ENCODE measurements at places on chromosomes 4 and X.
A peak's percentile ranks its signal among the peaks of the same experiment; 100 is the strongest.

- DNase-seq, result no peak
These were observed 44.3 kb downstream of the TASL start for GRCh38 chrX:30533266-30533665.

DNA sequence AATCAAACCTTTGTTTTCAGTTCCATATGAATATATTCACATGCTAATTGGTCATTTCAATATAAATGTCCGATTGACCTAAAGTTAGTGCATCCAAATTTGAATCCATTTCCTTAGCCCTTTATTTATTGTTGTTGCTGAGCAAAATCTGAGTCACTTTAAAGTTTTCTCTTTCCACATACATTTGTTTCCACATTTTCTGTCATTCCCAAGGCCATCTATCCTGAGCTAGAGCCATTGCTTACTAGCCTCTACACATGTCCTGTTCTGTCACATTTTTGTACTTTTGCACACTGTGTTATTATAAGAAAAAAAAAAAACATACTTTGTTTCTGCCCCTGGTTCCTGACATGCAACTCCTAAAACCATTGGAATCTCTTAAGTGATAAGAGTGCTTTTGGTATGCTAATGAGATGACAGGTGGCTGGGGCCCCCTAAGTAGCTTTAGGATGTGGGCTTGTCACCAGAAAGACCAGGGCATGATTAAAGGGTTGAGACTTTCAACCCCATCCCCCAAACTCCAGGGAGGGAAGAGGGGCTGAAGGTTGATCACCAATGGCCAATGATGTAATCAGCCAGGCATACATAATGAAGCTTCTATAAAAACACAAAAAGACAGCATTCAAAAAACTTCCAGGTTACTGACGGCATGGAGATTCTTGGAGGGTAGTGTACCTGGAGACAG lies 353.3 kb upstream of the MAGEB16 start:
- DNase-seq, result no peak

DNA sequence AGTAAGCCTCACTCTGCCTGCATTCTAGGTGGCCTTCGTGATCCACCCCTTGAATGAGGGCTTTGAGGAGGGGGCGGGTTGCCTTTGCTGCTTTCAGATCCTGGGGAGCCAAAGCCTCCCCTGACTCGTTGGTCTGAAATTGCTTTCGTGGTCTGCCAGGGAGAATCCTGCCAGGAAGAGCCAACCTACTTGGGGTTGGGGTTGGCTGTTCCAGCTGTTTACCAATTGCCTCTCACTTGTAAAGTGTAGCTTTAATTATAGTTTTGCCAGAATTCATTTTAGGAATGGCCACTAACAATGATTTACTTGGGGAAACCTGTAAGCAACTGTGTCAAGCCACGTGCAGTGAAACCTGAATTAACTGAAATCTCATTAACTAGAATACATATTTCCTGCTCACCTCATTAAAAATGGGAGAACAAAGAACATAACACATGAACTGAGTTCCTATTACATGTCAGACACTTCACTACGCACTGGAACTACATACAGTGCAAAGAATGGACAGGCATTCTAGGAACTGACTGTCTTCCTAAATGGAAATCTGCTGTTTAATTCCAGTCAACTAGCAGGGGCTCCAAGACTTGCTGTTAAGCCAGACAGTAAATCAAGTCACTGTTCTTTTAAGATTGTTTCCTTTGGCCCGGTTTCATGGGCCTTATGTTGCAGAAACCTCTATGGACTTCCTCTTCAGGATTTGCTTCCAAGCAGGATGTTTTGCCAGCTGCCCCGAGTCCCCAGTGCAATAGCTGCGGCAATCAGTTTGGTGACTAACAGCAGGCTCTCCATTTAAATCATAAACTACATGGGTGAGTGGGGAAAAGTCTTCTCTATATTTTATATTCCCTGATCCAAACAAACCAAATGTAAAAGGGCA lies 16.4 kb upstream of the NKRF start:
- no peak for DNase-seq

DNA sequence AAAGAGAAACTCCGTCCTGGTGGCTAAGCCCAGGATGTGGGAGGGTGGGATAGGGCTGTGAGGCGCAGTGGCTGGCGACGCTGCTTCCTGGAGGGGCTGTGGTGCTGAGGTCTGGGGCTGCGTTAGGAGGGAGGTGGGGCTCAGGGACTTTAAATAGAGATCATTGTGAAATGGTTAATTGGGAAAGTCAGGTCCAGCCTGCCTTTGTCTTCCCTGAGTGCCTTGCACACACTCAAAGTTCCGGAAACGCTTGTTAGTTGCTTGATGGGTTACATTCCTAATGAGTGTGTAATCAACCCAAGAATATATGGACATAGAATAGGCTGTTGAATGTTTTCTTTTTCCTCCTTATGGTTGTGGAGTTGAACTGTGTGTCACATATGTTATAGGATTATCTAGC lies 55.7 kb upstream of the CLDN34 start:
- no peak for DNase-seq

GRCh38 chrX:121831601-121832000 lies 784.2 kb downstream of the GLUD2 start:
- no peak for DNase-seq

- DNase-seq, result no peak
These were observed 81.9 kb upstream of the PDHA2 start for GRCh38 chr4:95758001-95758400.

GRCh38 chr4:80305466-80305865 lies 30.1 kb upstream of the CFAP299 start:
- DNase-seq, result no peak

- DNase-seq, result no peak
These were observed 344.5 kb downstream of the BMPR1B start for GRCh38 chr4:95102162-95102790.

DNA sequence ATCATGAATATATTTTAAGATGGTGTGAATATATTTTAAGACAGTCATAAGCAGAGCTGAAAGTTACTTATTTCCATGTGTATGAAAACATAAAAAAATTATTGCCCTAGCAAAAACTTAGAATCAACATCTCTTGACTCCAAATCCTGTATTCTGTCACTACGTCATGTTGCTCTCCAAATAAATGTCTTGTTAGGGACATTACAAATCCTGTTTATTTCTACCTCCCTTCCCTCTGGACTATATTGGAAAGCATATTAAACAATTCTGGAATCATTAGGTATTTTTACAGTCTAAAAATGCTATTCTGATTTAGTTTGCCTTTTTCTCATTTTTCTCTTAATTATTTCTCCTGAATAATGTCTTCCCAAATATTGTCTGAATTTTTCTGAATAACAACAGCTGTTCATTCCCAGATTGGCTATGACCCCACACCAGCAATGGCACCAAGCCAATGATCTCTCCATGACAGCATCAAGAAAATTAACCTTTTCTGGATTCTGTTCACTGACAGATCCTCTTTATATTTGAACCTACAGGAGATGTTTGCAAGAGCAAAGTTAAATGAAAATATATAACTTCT lies 523.1 kb downstream of the IQCM start:
- no peak for DNase-seq

- peak; percentile 71 for DNase-seq
These were observed 7.7 kb downstream of the GAK start for GRCh38 chr4:924107-925096.

GRCh38 chr4:134421734-134422133 lies 220.1 kb upstream of the PABPC4L start:
- DNase-seq, result no peak
